Left colon (tissue), 2 donors: ENCODE measurements at places on chromosomes 4 and X.
A peak's percentile ranks its signal among the peaks of the same experiment; 100 is the strongest.

DNA sequence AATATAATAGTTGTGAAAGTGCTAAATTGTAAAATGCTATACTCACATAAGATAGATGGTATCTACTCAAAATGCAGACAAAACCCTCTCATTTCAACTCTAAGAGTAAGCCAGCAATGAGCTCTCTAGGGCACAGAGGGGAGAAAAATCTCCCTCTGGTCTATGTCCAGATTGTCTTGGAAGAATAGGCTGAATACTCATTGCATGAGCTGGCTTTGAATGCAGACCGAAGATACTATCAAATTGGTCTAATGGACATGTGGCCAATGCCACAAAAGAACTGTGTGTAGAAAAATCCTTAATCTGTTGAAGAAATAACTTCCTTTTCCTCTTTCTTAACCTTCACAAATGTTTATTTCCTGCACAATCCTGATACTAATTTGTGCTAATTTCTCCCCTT lies 3.5 kb downstream of the ZXDA start:
- DNase-seq: no peak

DNA sequence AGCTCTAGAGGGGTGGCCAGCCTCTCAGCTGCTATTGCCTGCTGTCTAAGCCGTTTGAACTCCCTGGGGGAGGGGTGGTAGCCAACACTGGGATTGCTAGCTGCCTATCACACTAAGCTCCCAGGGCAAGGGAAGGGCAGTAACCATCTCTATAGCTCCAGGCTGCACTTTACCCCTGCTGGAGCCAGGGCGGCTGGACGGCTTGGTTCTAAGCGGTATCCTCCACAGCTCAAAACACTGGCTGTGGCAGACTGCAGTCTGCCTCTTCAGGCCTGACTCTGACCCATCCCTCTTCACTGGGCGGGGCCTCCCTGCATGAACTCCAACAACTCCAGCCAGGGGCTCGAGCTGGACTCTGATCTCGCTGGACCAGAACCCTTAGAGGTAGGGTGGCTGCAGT lies 55.3 kb upstream of the GNRHR start:
- DNase-seq: no peak

GRCh38 chr4:124184792-124185191 lies 527.7 kb downstream of the ANKRD50 start:
- no peak for DNase-seq

DNA sequence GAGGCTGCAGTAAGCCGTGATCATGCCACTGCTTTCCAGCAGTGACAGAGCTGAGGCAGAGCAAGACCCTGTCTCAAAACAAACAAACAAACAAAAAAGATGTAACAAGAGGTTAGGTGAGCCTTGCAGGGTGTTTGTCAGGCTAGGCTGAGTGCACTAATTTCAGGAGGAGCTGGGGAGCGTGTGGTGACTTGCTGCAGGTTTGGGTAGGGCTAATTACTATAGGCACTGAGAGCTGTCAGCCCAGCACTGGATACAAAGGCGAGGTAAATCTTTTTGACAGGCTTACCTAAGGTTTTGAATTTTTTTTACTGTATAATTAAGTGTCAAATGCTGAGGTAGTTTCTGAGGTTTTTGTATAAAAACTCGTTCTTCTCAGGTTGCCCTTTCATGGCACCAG lies 29.8 kb upstream of the SH3D19 start:
- DNase-seq: no peak

DNA sequence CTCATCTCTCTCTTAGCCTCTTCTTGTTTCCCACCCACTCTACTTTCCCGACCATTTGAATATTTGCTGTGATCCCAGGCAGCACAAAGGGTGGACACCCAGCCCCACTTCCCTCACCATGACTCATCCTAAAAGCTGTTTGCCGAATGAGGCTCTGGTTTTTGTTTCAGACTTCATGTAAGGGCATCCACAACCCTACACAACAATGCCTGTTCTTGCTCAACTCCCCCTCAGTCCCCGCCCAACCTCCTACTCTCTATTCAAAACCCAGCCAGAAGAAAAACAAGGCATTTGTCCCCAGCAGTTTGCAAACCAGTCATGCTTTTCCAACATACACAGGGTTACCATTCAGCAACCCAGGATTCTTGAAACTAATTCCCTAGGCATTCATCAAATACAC lies 516.5 kb upstream of the CNKSR2 start:
- no peak for DNase-seq

DNA sequence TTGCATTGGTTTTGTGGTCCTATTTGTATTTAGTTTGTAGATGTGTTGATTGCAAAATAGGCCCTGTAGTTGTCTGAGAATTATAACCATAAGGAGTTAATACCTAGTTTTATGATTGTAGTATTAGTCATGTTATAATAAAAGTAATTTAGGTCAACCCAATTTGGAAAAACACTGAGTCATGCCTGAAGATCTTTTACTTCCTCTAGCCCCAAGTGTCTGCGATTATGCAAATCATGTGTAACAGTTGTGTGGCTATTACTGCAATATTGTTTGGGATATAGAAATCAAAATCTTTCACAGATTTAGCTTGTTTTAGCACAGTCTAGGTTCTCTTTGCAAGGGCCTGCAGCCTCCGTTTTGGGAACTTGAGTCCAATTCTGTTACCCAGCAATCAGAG lies 12.6 kb downstream of the SRD5A3 start:
- no peak for DNase-seq

DNA sequence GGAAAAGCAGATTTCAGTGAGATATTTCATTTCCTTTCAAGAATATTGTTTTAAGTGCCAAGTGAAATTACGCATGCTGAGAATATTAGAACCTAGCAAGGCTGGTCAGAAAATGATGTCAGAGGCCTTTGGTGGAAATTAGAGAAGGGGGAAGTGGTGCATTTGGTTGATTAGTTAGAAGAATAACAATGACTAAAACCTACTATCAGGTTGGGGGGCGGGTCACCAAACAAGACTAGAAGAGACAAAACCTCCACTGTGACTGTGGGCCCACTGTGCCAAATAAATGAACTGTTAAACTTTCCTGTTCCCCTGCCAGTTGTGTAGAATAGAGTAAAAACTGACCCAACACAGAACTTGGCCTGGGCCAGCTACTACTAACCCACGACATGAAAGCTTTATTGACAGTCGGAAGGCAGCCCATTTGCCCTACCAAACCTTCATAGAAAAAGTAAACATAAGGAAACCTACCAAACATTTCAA lies 2.9 kb downstream of the RAPGEF2 start:
- peak; percentile 14 for DNase-seq

DNA sequence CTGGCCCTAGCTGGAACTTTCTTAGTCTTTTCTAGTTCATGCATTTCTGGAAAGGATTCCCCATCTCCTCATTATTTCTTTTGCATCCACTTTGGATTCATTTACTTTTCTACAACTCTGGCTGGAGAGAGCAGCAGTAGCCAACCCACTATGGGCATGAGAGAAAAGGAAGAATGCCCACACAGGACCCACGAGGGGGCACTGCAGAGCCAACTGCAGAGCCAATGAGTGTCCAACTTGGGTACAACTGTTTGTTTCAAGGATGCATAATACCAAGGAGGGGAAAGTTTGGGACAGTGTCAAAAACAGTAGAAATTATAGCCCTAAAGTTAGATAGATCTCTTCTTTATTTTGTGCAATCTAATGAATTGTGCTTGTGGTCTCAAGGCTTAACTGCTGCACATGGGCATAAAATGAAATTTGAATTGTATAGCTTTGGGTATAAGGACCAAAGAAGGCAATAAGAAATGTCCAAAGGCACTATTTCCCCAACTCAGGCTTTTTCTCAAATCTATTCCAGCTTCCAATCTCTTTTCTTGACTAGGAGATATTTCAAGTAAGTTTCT lies 230.6 kb downstream of the NSUN7 start:
- peak; percentile 8 for DNase-seq

DNA sequence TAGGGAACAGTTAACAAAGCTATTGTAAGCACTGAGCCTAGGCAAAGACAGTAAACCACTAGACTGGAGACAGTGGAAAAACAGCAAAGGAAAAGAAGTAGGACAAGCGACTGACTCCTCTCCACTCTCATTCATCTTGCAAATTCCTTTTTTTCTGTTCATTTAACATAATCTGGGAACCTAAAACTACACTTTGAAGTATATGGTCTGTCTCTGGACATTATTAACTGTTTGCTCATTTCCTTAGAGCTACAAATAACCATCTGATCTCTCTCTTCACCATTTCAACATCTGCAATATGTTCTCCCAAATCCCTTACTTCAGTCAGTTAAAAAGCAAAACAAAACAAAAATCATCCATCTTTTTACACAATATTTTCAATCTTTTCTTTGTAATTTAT lies 642 bp downstream of the HMGN5 start:
- no peak for DNase-seq

GRCh38 chr4:88828842-88829571 lies 131.4 kb upstream of the NAP1L5 start:
- no peak for DNase-seq

GRCh38 chr4:25792876-25793275 lies 69.9 kb downstream of the SEL1L3 start:
- no peak for DNase-seq

DNA sequence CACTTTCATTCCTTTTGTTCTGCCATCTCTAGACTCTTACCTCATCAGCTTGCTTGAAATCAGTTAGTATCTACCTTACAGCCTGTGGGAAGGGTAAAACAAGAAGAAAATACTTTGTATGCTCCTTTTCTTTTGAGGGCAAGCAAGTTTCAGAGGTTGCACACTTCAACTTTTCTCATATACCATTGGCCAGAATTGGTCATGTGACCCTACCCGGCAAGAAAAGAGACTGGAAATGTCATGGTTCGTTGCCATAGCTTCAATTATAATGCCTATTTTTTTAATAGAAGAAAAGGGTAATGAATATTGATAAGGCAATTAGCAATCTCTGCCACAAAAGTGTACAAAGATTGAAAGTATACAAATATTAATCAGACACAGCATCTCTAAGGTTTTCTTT lies 346.7 kb upstream of the TACR3 start:
- no peak for DNase-seq

DNA sequence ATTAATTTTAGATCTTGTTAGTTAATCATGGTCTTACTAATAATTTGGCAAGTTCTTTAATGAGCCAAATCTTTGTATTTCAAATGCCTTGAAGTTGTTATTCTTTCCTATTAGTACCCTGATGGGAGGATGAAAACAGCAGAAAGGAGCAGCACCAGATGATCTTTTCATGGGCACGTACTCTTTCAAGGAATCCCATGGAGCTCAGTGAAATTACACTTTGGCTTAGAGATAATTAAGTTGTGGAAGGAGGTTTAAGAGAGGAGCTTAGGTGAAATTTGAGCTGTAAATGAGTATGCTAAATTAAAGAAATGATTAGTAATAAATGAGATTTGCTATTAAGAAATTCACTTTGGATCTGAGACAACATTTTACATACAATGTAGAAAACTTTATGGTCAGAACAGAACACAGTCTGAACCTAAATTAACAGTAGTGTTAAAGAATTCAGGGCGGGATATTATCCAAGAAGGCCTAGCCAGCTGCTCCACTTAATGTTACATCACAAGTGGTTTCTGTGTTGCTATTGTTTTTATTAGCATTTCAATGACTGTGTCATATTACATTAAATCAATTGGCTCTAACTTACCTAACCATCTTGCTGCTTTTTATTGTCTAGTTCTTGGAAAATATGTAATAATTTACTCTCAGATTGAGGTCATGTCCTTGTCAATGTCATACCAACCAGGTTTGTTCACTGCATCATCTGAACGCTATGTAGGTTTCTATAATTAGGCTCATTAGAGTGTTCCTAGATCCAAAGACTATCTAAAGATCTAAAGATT lies 3.9 kb downstream of the MTHFD2L start:
- no peak for DNase-seq

DNA sequence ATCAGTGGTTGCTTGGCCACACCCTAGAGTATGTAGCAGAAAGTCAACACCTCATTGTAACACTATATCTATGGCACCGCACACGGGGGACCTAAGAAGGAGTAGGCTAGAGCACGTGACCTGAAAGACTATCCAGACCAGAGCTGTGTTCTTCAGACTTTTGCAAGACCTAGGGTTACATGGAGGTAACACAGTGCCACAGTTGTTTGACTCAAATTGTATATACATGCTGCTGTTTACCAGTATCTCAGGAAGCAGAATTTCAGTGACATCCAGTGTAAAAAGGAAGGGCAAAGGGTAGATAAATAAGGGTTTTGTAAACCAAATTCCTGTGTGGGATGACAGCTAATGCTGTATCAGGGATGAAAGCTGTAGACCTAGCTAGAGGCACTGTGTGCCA lies 30.2 kb downstream of the PNMA6A start:
- no peak for DNase-seq

DNA sequence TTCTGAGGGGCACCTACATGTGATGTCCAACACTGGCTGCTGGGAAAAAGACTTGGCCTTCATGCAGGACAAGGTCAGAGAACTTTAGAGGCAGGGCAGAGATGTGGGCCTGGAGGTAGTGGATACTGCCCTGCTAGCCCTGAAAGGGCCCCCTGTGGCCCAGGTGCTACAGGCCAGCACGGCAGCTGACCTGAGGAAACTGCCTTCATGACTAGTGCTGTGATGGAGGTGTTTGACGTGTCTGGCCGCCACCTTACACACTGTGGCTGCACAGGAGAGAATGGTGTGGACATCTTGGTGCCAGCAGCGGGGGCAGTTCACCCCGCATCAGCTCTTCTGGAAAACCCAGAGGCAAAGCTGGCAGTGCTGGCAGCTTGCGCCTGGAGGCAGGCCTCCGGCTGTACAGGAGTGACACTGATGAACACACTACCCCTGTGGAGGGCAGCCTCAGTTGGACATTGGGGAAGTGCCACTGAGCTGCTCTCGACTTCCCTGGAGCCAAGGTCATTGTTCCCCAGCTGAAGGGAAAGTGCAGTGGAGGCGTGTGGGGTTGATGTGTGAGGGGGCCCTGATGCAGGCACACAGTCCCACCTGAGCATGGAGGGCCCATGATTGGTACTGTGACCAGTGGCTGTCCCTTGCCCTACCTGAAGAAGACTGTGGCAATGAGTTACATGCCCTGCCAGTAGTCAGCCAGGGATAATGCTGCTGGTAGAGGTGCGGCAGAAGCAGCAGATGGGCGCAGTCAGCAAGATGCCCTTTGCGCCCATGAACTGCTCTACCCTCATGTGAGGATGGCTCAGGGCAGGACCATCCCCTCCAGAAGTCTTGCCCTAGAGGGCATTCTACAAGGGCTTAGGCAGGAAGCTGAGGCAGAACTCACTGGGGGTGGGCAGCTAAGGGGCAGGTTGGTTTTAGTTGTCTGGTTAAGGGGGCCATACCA lies 36.9 kb downstream of the COQ2 start:
- DNase-seq: no peak

DNA sequence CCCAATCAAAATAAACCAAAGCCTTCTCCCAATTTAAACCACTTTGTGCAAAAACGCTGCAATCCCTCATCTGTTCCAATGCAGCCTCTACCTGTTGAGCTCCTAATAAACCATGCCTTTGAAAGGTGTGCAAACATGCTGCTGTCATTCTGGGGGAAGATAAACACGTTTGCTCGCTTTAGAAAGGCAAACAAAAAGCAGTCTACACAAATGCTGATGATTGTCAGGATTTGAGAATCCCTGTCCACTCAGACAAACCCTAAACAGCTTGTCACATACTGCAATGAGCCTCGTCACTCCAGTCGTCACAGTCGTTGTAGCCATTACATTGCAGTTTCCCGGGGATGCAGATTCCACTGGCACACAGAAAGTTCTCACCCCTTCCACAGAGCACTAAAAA lies 145.2 kb downstream of the CORIN start:
- DNase-seq: no peak
